Bladder microvascular endothelial cell (primary cell): ENCODE measurements at places on chromosomes 16 and 17. TPM values are rescaled to one million over a fixed set of nuclear protein-coding genes. Genes with fewer than 3 reads are reported as not detected.

Gene SPNS1
- total RNA-seq = 25.7 and 34.2 TPM in 2 replicates

Gene RAP1GAP2
- 1.3 and 1.9 TPM in 2 replicates for total RNA-seq

Gene SLC38A8
- total RNA-seq = not detected in 2 replicates

Gene SPATA22
- under 0.01 TPM in 1 of 2 replicates, not detected in the other for total RNA-seq

Gene PPM1E
- under 0.01 and 0.06 TPM in 2 replicates for total RNA-seq

Gene NLRC3
- 0.97 and 3.8 TPM in 2 replicates for total RNA-seq

Gene TEKT5
- not detected in 2 replicates for total RNA-seq

Gene SBK1
- under 0.01 and 0.06 TPM in 2 replicates for total RNA-seq

Gene TBX6
- 0.16 and 0.19 TPM in 2 replicates for total RNA-seq

Gene SLC16A11
- 0.44 and 0.49 TPM in 2 replicates for total RNA-seq

Gene EXOC3L1
- total RNA-seq = 12.8 and 28.3 TPM in 2 replicates

Gene VPS25
- total RNA-seq = 35.5 and 41.0 TPM in 2 replicates

Gene RNF157
- total RNA-seq = 0.32 and 0.63 TPM in 2 replicates
